NCI-H446 (cell line): ENCODE measurements at places on chromosomes 12 and 14.

DNA sequence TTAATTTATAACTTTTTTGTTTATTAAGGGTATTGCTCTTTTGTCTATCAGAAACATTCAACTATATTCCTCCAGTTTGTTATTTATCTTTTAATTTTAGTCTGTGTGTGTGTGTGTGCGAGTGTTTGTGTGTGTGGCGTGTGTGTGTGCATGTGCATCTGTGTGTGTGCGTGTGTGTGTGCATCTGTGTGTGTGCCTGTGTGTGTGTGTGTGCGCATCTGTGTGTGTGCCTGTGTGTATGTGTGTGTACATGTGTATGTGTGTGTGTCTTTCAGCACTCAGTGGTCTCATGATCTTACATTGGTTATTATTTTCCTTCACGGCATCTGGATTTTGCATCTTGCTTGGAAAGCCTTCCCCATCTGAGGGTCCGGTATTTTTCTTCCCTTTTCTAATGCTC is 281.1 kb upstream of the RTL1 start:
- DNase-seq, result no peak

GRCh38 chr12:53213348-53213747 is 6.3 kb upstream of the ITGB7 start:
- peak; percentile 83 for DNase-seq

DNA sequence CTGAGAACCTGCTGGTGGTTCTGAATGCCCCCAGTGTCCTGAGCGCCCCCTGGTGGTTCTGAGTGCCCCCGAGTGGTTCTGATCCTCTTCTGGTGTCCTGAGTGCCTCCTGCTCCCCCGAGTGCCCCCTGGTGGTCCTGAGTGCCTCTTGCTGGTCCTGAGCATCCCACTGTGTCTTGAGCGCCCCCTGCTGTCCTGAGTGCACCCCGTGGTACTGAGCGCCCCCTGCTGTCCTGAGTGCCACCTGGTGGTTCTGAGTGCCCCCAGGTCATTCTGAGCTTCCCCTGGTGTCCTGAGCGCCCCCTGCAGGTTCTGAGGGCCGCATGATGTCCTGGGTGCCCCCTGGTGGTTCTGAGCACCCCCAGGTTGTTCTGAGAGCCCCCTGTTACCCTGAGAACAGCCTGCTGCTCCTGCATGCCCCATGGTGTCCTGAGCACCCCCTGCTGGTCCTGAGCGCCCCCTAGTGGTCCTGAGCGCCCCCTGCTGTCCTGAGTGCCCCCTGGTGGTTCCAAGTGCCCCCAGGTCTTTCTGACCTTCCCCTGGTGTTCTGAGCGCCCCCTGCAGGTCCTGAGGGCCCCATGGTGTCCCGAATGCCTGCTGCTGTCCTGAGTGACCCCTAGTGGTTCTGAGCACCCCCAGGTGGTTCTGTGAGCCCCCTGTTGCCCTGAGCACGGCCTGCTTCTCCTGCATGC is 1165.4 kb downstream of the TMEM121 start:
- DNase-seq, result no peak

- no peak for DNase-seq
Measured at GRCh38 chr12:51071663-51072062, 11.7 kb downstream of the CSRNP2 start.

- no peak for DNase-seq
Measured at GRCh38 chr14:67077921-67078320, 111.3 kb upstream of the GARIN2 start.

- no peak for DNase-seq
Measured at GRCh38 chr12:114400925-114401324, 5.0 kb downstream of the TBX5 start.

GRCh38 chr14:69632593-69633151 is 21.3 kb downstream of the SUSD6 start:
- DNase-seq, result no peak

DNA sequence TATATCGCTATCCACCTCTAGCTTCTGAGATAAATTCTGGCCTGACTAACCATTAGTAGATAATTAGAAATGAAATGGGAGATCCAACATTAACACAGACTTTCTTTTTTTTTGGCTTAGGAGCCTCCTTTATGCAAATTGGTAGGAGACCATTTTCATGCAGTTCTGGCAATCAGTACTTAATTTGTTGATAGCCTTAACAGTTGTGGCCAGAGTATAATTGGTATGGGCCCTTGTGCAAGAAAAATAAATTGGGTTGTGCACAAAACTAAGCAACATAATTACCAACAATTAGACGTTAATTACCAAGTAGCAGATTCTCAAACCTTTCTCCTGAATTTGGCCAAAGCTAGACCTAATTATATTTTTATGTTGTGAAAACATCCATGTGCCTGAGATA is 111.0 kb downstream of the MGAT4C start:
- DNase-seq, result no peak

DNA sequence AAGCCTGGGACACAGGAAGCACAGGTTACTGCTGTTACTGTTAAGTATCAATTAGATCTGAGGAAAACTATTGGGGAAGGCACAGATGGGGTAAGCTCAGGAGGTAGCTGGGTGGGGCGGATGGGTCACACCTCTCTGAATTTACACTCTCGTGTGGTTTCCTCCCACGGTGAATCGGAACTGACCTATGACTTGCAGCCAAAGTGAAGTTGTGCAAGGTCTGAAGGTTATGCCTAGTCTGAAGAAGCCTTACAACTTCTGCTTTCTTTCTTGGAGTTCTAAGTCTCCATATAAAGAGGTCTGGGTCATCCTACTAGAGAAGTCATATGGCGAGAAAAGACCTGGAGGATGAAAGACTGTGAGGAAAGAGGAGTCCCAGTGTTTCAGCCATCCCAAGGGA is 25.6 kb upstream of the GPATCH2L start:
- DNase-seq, result no peak

DNA sequence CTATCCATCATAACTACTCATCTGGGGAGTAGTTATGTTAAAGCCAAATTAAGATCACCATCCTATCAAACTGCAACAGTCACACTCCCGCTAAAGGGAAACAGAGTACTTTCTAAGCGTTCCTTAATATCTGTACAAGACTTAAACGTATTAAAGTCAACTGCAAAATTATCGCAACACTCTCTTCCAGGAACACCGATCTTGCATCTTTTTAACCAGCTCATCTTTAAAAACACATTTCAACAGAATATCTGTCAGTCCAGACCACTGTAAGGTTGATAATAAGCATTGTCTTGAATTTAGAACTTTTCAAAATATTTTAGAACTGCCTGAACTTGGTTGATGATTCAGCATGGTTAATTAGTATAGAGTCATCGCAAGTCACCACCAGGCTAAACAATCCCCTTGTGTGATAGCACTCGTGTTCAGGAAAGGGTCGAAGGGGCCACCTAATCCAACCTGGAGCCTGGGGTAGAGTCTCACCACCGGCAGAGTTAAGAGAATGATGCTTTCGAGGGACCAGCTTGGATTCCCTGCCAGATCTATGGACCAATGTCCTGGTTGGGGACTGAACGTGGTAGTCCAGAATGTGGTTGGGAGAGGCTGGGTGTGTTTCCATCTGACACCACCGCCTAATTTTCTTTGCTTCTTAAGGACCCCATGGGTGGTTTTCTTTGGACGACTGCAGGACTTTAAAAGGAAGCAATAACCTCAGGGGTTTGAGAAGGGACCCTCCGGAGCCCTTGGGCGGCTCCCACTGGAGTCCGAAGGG is 890 bp downstream of the SPTLC2 start:
- DNase-seq, result no peak

- no peak for DNase-seq
Measured at GRCh38 chr14:24688030-24688658, 54.2 kb upstream of the GZMB start.

DNA sequence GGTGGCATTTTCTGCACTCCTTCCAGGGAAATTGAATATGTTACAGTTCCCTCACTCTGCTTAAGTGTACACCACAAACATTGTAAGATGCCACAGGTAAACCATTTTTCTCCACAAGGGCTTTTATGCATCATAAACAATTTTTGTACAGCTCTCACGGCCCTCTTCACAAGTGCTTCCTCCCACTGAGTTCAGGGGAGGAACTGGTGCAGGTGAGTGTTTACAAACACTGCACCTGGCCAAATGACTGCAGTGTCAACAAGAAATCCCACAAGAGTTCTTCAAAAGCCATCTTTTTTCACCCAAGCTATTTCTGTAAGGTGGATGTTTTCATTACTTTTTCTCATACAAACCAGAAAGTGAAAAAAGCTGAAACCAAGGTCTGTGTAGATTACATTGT is 973.2 kb downstream of the AACS start:
- no peak for DNase-seq

DNA sequence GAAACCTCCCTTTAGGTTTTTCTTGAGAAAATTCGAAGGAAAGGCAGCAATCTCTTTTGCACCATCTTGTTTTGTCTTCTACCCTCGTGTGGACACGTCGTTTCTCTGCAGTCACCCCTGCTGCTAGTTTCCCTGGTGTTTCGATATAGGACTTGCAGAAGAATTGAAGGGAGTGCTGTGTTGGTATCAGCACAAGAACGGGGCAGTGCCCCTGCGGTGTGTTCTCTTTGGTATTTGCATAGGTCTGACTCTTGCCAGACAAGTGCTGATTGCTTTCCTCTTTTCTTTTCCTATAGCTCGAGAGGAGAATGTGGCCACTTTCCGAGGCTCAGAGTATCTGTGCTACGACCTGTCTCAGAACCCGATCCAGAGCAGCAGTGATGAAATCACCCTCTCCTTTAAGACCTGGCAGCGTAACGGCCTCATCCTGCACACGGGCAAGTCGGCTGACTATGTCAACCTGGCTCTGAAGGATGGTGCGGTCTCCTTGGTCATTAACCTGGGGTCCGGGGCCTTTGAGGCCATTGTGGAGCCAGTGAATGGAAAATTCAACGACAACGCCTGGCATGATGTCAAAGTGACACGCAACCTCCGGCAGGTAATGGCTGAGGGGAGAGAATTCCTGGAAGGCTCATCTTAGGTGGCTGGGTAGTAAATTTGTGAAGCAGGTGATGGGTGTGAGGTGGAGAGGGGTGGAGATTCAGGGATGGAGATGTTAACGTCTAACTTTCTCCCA is 474.8 kb downstream of the NRXN3 start:
- no peak for DNase-seq

GRCh38 chr12:43336962-43337555 is 214.9 kb downstream of the ADAMTS20 start:
- peak; percentile 47 for DNase-seq

GRCh38 chr12:80858356-80858755 is 79.4 kb downstream of the LIN7A start:
- DNase-seq, result no peak

GRCh38 chr14:55123101-55123500 is 6.0 kb upstream of the LGALS3 start:
- no peak for DNase-seq

- DNase-seq, result no peak
Measured at GRCh38 chr14:59032826-59033225, 155.6 kb upstream of the DAAM1 start.

- DNase-seq, result no peak
Measured at GRCh38 chr14:49908433-49908782, 15.5 kb downstream of the ARF6 start.

GRCh38 chr12:56129206-56129941 is 1.3 kb downstream of the ESYT1 start:
- DNase-seq, result no peak

DNA sequence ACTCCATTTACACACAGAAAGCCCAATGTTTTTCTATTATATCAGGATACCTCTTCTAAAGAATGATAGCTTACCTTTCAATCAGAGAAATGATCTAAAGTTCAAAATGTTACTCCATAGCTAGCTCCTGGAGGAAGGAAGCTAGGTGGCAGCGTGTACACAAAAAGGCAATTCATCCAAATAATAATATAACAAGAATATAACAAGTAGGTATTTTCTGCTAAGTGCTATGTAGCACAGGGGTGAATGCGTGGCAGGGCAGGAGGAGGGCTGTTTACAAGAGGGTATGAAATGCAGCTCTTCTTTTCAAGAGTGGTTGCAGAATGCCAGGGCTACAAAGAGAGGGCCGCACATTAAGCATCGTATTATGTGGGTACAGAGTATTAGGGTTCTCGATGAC is 663 bp upstream of the SNAPC1 start:
- no peak for DNase-seq

DNA sequence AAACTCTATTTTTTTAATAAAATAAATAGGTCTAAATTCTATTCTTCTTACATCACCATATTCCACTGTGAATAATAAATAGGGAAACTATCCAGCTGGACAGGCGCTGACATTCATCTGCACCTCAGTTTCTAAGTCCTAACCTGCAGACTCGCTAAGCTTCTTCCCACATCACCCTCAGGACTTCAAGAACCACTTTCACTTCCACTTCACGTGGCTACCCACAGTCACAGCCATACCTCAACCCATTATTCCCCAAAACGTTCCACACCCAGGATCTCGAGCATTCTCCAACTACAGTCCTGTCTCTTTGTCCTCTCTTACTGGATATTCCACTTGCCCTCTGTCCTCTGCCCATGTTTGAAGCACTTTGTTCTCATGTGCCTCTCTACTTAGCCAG is 71.1 kb downstream of the C2CD5 start:
- no peak for DNase-seq

- no peak for DNase-seq
Measured at GRCh38 chr14:68986926-68987652, 8.0 kb upstream of the ACTN1 start.
